Stimulated activated CD8-positive, alpha-beta memory T cell treated with anti-CD3 and anti-CD28 coated beads, Interleukin-4, amount 100 ng/mL, for 48 hours (primary cell): ENCODE measurements at places on chromosomes 1 and 21.

DNA sequence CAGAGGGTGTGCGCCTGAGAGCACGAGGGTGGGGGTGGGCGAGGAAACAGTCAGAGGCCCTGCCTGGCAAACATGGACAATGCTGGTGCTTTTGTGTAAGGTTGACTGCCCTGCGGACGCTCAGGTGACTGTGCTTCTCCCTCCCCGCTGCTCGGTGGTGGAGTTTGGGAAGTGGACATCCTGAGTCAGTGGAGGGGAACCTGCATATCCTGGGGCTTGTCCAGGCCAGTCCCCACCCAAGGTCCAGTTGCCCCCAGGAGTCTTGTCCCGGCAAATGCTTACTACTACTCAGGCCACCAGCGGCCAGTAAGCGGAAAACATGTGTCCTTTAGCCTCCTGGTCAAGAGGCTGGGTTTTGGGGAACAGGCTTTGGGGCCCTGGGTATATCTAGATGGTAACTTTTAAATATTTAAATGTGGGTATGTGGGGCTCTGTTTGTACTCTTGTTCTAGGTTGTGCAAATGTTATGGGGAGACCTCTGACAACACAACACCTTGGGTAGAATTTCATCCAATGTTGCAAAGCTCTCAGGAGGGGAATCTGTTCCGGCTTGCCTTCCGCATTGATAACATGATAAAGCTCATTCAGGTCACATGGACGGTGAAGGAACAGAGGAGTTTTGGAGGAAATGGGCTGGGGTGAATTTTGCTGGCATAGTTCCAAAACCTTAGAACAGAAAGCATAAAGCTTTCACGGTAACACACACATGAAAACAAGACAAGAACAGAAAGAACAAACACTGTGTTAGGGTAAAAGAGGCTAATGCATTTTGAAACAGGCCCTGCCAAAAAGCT is 364.9 kb downstream of the PRDM2 start:
- DNase-seq: no peak

DNA sequence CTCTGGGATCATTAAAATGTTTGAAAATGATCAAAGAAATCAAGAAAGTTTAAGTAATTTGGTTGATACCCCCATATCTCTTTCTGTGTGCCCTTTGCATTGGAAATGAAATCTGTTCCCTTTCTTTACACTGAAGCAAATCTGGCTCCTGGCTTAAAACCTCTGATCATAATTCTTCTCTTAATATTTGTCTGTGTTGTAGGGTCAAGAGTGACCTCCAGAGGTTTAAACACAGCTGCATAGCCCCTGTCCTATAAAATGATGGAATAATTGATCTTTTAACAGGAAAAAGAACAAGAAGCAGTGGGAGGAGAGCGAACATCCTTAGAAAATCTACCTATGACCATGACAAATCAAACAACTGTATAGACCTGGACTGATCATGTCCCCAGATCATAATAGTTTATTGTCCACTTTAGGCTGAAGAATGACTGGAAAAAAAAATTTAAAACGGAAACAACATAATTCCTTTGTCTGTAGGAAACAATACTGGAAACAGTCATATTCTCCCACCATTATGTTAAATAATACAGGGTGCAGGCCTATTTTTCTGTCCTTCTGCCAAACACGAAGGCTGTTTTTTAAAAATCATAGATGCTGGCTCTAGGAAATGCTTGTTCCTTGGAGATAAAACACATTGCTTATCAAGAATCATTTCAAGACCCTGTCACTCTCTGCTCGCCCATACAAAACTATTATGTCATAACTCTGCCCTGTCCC is 184.3 kb downstream of the NEGR1 start:
- DNase-seq: no peak

- peak; percentile 12 for DNase-seq
These were observed 407.0 kb downstream of the PTPRU start for GRCh38 chr1:29643281-29643680.

DNA sequence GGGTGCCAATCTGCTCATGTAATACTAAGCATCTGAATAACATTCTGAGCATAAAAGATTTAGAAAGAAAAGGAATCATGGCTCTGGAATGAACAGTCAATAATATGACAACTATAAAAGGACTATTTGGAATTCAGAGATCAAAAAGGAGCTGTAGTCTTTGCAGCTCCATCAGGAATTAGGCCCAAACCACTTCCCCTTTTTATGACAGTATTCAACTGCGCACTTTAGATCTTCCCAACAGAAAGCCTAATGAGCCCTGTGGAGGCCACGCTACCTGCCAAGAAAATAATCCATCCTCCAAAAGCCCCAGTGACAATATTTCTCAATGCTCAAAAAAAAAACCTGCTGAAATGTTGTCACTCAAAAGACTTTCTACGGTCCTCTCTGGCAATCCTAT is 163.2 kb downstream of the SNX7 start:
- DNase-seq: no peak

- DNase-seq: peak; percentile 78
These were observed 28.4 kb downstream of the TRIM11 start for GRCh38 chr1:228378090-228378872.

DNA sequence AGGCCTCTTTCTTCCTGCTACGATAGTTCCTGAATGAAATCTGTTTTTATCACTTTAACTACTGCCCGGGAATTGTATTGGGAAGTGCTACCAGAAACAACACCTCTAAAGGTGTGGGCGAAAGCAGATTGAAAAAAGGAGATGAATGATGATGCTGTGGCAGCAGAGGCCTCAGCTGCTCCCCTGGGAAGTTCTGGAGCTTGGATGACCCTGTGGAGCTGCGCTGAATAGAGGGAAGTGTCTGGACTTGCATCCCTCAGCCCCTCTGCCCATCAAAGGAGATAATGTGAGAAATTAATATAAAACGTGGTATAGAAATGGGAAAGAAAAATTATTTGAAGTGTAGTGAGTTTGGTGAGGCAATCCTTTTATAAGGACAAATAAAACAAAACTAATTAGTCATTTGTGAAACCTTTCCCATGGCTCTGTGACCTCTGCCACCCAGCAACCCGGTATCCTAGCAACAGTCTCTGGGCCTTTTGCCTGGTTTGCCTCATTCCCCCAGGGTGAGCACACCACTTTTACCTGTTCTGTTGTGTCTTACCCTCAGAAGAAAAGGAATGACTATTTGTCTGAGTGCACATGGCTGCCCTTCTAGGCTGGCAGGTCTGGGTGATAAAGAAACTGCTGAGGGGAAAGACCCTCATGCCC is 21.3 kb downstream of the OVAAL start:
- no peak for DNase-seq

DNA sequence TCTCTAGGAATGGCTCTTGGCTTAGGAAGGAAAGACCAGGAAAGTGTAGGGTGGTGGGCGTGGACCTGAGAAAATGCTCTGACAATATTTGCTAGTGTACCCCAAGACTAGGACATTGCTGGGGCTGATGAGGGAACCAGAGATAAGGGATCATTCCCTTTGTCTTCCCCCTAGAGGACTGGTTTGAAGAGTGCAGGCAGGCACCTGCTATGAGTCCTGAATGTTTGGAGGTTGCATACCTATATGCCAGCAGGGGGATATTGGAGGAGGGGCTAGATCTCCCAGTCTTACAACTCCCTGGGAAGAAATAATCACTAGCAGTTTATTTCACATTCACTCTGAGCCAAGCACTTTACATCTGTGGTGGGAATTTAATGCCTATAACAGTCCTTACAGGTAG is 6.0 kb upstream of the BCL10 start:
- DNase-seq: no peak

DNA sequence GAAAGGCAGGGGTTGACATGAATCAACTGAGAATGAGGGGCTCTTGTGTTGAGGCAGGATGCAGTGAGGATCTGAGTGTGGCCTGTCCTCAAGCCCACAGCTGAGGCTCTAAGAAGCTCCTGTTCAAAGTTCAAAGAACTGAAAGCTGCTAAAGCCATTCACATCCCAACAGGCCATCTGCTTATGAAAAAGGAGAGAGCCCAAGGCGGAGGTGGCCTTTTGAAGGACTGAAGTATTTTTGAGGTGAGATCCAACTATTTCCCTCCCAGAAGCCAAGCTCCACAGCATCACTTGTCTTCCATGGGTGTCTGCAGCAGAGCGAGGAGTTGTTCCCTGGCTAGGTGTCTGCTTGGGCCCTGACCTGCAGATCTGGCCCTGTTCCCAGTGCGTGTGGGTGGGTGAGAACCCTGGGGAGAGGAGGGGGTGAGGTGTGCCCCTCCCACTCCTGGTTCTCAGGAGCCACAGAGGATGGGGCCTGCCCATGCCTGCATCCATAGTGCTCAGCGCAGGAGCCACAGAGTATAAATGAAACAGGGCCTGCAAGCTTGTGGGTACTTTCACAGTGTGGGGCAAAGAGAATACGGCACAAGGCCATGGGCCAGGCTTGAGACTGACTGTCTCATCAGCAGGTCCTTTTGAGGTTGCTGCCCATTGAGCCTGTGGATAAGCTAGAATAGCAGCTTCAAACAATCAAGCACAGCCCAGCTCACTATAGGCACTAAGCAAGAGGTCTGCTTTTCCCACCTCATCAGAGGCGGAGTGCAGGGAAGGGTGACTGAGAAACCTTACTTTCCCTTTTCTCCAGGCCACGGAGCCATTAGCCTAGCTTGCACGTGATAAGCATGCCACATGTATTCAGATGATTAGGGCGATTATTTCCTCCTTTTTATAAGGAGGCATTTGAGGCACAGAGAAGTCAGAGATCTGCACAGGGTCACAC is 15.7 kb downstream of the REG4 start:
- no peak for DNase-seq

DNA sequence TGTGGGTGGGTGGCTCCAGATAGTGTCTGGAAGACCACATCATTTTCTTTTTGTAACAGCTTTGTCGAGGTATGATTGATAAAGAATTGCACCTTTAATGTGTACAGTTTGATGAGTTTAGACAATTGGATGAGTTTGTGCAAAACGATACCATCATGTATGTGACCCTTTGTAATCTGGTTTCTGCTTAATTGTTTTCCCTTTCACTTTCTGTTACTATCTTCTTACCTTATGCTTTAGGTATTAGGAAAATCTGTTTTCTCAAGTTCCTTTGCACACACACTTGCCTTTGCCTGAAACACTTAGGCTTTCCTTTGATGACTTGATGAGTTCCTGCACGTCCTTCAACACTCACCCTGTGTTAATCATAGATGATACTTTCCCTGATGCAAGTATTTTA is 6.8 kb downstream of the OR10Z1 start:
- DNase-seq: no peak

DNA sequence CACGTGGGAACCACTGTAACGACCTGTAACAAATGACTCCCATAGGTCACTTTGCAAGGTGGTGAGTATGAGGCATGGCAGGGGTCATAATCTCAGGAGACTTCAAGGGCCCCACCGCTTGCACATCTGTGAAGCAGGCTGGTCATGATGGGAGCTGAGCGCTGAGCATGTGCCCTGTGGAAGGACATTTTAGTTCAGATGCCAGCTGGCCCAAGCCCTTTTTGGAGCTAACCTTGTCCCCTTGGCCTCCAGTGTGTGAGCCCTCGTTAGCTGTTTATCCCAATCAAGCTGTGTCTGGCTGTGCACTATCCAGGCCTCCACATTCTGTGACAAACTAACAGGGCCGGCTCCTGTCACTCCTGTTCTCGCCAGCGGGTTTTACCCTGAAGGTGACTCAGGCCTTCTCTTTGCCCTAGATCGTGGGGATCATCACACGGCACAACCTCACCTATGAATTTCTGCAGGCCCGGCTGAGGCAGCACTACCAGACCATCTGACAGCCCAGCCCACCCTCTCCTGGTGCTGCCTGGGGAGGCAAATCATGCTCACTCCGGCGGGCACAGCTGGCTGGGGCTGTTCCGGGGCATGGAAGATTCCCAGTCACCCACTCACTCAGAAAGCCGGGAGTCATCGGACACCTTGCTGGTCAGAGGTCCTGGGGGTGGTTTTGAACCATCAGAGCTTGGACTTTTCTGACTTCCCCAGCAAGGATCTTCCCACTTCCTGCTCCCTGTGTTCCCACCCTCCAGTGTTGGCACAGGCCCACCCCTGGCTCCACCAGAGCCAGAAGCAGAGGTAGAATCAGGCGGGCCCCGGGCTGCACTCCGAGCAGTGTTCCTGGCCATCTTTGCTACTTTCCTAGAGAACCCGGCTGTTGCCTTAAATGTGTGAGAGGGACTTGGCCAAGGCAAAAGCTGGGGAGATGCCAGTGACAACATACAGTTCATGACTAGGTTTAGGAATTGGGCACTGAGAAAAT is 7.6 kb downstream of the NPPA start:
- no peak for DNase-seq

GRCh38 chr1:245860657-245861544 is 646.2 kb downstream of the SMYD3 start:
- DNase-seq: no peak

GRCh38 chr1:84582802-84583587 is 8.8 kb upstream of the CTBS start:
- no peak for DNase-seq

GRCh38 chr1:173043253-173043652 is 7.5 kb downstream of the TNFSF18 start:
- no peak for DNase-seq

DNA sequence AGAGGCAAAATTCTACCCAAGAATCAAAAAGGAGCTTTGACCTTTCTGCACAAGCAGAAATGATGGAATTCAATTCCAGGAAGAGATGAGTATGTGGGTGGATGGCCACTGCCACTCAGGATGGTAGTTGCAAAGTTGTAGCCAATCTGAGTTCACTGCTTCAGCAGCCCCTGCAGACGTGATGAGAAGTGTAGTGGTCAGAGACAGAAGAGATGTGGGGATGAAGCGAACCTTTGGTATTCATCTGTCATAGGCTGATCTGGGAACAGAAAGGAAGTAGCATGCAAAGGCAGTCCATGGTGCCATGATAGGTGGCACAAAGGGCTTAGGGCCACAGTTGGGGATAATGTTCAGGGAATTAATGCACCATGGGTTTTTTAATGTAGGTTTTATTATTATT is 81.1 kb upstream of the PGBD5 start:
- DNase-seq: no peak

- no peak for DNase-seq
These were observed 43.4 kb downstream of the PKP1 start for GRCh38 chr1:201326710-201327109.

DNA sequence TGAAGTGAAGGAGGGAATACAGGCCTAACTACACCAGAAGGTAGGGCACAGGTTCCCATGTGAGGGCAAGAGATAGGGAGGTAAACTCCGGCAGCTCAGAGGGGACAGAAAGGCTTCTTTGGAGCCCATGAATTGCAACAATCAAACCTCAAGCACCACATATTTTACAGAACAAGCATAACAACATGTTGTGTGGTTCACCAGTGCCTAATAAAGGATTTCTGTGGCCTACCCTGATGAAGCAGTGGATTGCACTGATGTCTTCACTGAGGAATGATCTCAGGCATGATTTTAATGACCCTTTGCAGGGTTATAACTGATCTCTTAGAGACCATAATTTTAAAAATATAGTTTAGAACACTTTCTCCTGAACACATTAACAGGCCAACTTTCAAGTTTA is 77.4 kb downstream of the RUNX1 start:
- DNase-seq: no peak

- no peak for DNase-seq
These were observed 30.3 kb downstream of the VN1R5 start for GRCh38 chr1:247286134-247286670.

- no peak for DNase-seq
These were observed 25.7 kb upstream of the C1orf105 start for GRCh38 chr1:172394811-172395210.
